ENCODE measurements at places on chromosomes 1 and 21.

GRCh38 chr1:23371987-23372880, 2.6 kb upstream of the ZNF436 start:
- no peak for DNase-seq

DNA sequence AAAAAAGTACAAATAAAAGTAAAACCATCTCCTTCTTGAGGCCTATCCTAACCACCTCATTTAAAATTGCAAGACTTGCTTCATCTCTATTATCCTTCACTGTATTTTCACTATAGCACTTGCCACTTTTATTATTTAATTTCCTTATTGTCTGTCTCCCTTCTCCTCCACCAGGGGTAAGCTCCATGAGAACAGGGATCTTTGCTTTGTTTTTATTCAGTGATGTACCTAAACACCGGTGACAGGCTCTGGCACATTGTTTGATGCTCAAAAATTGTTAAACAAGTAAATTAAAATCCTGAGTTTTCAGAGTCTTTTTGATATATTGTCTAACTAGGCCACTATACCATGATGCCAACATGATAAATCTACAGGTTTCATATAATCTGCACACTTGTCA, 17.2 kb upstream of the SPEN start:
- DNase-seq: no peak

- no peak for DNase-seq
These were observed 273.8 kb upstream of the SNX7 start for GRCh38 chr1:98387701-98388100.

GRCh38 chr1:37947364-37947763, 511 bp upstream of the INPP5B start:
- DNase-seq: no peak

GRCh38 chr1:245169376-245169775, 14.6 kb downstream of the KIF26B start:
- DNase-seq: no peak

DNA sequence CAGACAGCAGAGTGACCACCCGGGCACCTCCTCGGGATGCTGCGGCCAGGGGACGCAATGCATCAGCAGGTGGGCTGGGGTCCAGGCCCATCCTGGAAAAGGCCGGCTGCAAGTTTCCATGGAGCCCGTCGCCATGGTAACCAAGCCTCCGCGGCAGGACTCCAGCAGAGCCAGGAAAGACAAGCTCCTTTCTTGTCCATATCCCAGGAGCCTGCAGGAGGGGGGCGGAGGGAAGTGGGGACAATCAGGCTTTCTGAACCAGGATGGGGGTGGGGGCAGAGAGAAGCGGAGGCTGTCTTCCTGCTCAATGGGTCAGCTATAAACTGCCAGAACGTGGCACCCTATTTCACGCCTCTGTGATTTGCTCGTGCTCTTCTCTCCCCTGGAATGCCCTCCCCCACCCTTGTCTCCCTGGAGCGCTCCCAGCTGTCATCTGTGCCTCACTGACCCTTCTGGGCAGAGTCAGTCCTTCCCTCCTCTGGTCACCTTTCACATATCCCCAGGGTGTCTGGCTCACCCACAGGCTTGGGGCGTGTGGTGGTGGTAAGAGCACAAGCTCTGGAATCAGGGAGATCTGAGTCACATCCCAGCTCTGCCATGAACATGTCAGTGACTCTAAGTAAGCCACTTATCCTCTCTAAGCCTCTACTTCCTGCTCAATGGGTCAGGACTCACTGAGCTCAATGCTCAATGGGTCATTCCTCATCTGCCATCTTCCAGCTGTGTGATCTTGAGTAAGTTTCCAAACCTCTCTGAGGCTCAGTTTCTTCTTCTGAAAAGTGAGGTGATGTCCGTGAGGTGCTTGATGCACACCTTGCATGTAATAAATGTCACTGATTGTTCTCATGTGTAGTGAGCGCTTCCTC, 58.9 kb upstream of the LAPTM5 start:
- peak; percentile 69 for DNase-seq

DNA sequence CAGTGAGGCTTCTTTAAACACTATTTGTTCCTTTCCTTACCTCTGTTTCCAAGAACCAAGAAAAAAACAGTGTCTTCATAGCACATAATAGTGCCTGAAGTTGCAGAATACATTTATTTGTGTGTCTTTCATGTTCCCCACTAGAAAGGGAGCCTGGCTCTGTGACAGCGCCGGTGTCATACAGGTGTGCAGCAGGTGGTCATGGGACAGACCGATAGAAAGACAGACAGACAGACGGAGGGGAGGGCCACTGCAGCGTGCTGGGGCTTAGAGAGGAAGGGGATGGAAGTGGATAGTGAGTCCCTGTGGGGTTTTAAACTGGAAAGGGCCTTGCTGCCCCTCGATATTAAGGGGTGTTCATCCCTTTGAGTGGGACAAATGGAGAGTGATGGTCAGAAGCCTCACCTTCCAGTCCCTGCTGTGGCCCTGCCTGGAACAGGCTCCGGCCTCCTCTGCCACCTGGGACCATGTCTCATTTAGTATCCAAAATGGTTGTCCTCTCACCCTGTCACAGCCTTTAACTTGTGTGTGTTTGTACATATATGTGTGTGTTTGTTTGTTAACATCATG, 152.9 kb downstream of the PGBD5 start:
- no peak for DNase-seq

All from T1000 (cell line).